Upper lobe of right lung (tissue), 1 donor: ENCODE measurements at places on chromosomes 5 and 9. TPM values are rescaled to one million over a fixed set of nuclear protein-coding genes. Genes with fewer than 3 reads are reported as not detected.

Gene PTPA
- total RNA-seq = 115 TPM

Gene CLK4
- total RNA-seq = 35.4 TPM

Gene GPSM1
- 27.3 TPM for total RNA-seq

Gene FGD3
- 21.6 TPM for total RNA-seq

Gene PCDHA9
- total RNA-seq = 0.20 TPM

Gene ADAMTS13
- 2.0 TPM for total RNA-seq
